Kidney (tissue), 22 donors: ENCODE measurements at places on chromosomes 7 and 10. TPM values are rescaled to one million over a fixed set of nuclear protein-coding genes. Genes with fewer than 3 reads are reported as not detected.

The RARRES2 gene
- 104 TPM for total RNA-seq

The GPR26 gene
- total RNA-seq, result not detected

DNA sequence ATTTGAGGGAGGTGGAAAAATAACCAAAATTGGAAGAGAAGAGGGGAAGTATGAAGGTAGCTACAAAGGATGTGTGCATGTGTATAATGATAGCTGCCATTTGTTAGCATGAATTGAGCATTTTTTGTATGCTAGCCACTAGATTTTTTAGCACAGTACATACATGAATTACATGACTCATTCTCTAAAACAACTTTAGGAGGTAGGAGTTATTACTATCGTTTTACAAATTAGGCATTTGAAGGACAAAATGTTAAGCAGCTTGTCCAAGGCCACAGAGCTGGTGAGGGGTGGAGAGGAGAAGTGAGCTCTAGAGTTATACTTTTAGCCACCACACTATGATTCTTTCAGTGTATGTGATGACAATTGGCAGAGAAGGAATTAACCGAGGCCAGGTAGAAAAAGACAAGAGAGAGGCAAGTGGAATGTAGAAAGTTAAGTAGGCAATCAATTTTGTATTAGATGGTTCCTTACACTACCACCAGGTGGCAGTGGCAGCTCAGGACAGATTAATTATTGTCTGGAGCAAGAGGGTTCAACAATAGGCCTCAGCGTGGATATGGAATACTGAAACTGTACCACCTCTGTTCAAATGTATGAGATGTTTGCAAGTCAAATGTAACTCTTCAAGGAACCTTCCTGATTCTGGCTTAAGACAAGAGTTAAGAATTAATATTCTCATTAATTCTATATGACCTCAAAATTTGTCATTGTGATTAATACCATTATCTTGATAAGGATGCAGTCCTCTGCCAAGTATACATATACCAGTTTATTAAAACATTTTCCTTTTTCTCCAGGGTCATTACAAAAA, 128.0 kb downstream of the MBL2 start:
- DNase-seq, result peak; percentile 39

The NUP205 gene
- 40.7 TPM for total RNA-seq

DNA sequence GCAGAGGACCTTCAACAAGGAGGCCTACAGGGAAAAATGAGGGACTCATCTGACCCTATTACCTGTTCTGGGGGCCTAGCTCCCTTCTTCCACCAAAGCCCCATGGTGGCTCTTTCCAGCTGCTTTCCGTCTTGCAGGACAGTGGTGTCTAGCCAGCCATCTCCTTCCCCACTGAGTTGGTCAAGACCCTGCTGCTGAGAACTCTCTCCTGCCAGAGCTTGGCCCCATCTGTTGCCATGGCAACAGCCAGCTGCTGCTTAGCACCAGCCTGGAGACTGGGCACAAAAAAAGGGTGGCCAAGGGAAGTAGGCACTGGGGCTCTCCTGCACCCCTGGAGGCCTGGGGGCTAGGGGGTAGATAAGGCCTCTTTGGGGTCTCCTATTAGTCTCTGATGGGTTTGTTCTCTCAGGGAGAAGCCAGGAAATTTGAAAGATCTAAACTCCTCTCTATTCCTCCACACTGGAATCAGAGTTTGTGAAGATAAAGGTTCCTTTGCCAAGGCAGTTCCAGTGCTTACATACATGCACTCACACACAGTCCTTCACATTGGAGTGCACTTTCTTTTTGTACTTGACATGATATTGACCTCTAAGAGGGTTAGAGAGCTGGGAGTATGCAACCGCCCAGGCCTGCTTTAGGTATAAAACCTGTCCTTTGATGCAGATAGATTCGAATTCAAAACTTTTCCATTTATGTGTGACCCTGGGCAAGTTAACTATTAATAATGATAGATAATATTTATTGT, 15.8 kb downstream of the TSPAN33 start:
- no peak for DNase-seq

DNA sequence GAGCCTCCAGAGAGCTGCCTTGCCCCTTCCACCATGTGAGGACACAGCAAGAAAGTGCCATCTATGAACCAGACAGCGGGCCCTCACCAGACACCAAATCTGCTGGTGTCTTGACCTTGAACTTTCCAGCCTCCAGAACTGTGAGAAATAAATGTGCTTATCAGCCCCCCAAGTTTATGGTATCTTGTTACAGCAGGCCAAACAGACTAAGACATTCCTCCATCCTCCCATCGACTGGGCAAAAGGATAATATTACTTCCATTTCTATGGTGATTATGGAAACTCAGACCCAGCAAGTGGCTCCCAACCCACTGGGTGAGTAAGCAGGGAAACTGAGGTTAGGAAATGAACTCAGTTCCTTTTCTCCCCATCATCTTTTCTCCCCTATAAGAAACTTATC, 288.4 kb downstream of the KCNMA1 start:
- DNase-seq, result no peak

The MINPP1 gene
- total RNA-seq, result 13.1 TPM

DNA sequence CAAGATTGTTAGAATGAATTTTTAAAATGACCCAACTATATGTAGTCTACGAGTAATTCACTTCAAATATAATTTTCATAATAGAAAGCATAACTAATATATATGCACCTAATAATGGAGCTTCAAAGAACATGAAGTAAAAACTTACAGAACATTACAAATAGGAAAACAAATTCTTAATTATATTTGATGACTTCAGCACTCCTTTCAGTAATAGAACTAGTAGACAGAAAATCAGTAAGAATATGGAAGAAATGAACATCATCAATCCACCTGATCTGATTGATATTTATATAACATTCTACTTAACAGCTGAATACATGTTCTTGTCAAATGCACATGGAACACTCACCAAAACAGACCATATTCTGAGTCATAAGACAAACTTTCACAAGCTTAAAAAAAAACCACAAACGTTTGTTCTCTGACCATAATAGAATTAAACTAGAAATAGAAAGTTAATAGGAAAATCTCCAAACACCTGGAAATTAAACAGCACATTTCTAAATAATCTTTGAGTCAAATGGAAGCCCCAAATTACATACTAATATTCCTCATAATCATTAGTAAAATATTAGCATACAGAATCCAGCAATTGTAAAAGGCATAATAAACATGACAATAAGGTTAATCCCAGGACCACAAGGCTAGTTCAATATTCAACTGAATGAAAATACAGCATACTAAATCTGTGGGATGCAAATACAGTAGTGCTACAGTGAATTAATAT, 48.0 kb downstream of the BRAF start:
- no peak for DNase-seq

The FAM131B gene
- total RNA-seq, result 0.82 TPM

DNA sequence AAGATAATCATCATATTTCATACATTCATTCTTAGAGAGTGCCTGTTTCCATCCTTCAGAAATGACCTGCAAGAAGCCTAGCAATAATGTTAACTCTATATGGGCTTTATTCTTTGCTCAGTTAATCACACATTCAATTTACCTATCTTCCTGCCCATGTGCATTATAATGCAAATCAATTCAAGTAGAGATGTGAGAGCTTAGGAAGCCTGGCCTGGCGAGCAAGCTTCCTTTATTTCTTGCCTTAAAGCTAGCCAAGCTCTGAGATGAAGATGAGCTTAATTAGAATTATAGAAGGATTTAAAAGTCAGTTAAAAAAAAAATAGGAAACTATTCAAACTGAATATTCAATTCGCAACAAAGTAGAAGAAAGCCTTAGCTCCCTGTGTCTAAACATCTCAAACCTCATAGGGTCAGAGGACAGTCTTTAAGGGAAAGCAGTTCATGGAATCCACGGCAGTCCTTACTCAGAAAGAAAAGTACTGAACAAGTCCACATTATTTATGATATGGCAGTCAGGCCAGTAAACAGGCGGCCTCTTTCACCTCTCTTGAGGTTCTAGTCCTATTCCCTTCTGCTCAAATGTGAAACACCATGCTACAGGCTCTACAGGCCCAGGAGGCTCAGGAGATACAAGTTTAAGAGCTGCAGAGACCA, 214.1 kb downstream of the TFEC start:
- no peak for DNase-seq

The CPA4 gene
- 1.1 TPM for total RNA-seq
